ENCODE measurements at places on chromosomes 3 and 15.
A peak's percentile ranks its signal among the peaks of the same experiment; 100 is the strongest.

GRCh38 chr15:70442616-70443321 is 320.6 kb downstream of the UACA start:
- no peak for DNase-seq

GRCh38 chr15:99931703-99932603 is 198.7 kb upstream of the LYSMD4 start:
- no peak for DNase-seq

DNA sequence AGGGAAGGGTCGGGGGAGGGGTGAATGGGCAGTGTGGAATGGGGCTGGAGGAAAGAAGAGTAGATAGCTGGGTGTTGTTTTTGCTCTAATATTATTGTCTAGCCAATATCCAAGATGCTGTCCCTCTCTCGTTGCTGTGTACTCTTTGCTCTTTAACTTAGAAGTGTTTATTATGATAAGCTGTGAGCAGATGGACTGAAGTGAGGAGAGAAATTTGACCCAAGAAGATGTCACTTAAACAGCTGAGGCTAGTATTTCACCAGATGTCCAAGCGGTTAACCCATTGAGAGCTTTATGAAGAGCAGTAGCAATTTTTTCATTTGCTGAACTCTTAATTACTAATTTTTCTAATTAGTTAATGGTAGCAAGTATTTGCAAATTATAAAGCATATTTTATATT is 212.2 kb upstream of the TP63 start:
- DNase-seq = no peak

GRCh38 chr3:187773233-187774184 is 28.2 kb upstream of the BCL6 start:
- no peak for DNase-seq

GRCh38 chr15:90419738-90420406 is 31.8 kb downstream of the IQGAP1 start:
- peak; percentile 71 for DNase-seq

DNA sequence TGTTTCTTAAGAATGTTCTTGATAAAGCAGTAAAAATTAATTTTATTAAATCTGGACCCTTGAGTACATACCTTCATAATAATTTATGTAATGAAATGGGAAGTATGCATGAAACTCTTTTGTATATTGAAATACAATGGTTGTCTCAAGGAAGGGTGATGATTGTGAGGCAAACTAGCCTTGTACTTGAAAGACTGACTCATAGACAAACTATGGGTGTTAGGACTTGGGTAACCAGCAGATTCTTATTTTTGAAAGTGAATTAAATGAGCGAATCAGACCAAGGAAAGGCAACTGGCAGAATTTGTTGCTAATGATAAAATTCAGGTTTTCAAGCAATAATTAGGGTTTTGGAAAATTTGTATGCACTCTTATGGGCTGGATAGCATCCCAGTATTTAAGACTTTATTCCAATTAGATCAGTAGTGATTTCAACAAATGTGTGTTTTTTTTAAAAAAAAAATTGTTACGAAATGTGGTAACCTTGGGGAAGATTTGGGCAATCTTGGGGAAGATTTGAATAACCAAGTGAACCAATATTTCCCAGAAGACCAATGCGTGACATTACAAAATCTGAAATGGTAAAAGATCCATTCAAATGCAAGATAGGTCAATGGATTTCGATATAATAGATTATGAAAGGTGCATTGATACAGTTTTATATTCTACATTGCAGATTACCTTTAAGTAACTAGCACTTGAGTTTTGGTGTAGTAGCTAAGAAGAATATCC is 42.0 kb downstream of the ATP2C1 start:
- DNase-seq = no peak

- DNase-seq = no peak
These were observed 159.0 kb upstream of the KCNH8 start for GRCh38 chr3:18989237-18989795.

DNA sequence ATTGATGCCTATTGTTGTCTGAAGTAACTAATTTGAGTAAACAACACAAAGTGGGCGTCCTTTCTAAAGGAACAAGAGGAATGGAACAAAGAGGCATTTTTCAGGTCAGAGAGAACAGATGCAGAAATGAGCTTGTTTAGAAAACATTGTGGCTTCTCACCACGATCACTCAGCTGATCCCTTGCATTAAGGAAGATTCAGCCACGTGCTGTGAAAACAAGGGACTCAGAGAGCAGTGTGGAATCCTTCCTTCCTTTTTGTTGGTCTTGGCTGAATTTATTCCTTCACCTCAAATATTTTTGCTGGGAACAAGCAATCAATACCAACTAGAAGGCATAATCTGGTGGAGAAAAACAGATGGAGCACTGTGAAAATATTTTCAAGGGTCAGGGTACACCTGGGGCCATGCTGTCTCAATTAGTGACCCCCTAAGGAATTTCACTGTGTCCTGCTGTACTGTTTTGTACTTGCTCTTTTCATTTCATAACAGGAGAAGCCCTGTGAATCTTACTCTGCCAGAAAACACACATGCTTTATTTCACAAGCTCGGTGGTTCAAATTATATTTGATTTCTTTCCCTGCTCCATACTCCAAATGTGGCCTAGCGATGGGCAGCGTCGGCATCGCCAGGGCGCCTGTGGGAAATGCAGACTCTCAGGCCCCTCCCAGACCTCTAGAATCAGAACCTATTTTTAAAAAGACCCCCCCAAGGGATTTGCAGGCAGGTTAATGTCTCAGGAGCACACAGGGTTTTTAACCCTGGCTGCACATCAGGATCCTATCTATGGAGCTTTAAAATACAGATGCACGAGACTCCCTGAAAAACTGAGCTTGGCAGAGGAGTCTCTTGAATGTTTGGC is 11.6 kb upstream of the SLC6A20 start:
- no peak for DNase-seq

DNA sequence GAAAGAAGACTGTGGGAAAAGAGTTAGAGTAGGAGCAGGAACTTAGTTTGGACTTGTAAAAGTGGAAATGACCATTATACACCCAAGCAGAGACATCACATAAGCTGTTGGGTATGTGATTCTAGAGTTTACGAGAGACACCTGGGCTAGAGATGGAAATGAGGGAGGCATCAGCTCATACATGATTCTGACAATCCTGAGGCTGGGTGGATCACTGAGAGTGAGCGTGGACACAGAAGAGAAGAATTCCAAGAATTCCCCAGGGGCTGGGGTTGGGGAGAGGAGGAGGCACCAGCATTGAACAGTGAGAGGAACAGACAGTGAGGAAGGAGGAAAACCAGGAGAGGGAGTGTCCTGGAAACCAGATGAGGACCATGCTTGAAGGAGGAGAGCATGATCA is 113.5 kb downstream of the KCNAB1 start:
- no peak for DNase-seq

DNA sequence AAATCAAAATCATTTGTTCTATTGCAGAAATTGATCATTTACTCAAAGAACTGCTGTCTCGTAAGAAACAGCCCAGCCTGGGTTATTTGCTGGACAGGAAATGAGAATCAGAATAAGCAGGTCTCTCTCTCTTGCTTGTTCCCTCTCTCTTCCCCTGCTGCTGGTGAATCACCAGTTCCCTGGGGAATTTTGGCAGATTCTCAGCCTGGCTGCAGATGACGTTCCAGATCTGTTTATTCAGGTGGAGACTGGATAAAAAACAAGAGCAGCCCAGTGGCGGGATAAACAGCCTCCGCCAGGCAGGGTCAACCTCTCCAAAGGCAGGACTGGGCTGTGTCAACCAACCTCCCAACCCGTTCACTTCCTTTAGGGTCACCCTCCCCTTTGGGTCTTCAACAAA is 72.1 kb downstream of the LRIG1 start:
- DNase-seq = no peak

- no peak for DNase-seq
These were observed 47.1 kb upstream of the SERPINI2 start for GRCh38 chr3:167521006-167521355.

DNA sequence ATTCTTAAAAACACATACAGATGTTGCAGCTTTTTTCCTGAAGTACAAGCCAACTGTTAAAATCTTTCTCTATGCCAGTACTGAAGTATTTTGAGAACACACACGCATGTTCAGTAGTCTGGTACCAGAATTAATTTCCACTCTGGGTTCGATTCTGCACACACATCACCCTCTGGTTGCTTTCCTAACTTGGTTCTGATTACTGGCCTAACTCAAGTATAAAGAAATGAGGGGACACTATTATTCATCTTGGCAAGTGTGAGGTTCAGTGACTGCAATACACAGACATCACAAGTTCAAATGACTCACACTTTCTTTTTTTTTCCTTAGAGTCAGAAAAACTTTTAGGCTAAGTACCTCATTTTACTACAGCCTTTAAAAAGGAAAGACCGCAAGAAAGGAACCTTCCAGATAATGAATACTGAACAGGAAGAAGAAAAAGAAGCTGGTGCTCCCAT is 37.4 kb upstream of the LDHAL6B start:
- no peak for DNase-seq

DNA sequence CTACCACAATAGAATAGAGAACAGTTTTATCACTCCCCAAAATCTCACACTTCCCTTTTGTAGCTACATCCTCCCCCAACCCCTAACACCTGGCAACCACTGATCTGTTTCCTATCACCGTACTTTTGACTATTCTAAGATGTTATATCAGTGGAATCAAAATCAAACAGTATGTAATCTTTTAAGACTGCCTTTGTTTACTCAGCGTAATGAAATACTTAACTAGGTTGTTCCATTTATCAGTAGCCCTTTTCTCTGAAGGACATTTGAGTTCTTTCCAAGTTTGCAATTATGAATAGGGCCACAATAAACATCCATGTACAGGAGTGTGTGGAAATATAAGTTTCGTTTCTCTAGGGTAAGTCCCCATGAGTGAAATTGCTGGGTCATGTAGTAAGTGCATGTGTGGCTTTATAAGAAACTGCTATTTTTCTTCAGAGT is 372.3 kb downstream of the SV2B start:
- no peak for DNase-seq

GRCh38 chr3:136330900-136331299 is 80.8 kb downstream of the PCCB start:
- no peak for DNase-seq

DNA sequence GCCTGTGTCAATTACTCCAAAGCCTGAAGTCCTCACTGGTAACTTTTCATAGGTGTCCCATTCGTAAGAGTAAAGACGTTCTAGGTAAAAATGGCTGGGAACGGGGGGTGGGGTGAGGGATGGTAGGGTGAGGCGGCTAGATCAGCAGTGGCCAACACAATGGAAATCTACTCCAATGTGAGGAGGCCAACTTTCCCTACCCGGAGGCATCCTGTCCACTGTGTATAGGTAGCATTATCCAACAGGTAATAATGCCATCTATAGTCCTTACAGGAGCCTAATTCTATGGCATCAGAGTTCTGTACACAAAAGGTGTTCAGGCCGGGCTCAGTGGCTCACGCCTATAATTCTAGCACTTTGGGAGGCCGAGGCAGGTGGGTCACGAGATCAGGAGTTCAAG is 29.1 kb downstream of the HDC start:
- DNase-seq = no peak

- no peak for DNase-seq
These were observed 75.8 kb downstream of the COL8A1 start for GRCh38 chr3:99714146-99714545.

GRCh38 chr3:127981097-127981496 is 66.1 kb downstream of the KBTBD12 start:
- no peak for DNase-seq

DNA sequence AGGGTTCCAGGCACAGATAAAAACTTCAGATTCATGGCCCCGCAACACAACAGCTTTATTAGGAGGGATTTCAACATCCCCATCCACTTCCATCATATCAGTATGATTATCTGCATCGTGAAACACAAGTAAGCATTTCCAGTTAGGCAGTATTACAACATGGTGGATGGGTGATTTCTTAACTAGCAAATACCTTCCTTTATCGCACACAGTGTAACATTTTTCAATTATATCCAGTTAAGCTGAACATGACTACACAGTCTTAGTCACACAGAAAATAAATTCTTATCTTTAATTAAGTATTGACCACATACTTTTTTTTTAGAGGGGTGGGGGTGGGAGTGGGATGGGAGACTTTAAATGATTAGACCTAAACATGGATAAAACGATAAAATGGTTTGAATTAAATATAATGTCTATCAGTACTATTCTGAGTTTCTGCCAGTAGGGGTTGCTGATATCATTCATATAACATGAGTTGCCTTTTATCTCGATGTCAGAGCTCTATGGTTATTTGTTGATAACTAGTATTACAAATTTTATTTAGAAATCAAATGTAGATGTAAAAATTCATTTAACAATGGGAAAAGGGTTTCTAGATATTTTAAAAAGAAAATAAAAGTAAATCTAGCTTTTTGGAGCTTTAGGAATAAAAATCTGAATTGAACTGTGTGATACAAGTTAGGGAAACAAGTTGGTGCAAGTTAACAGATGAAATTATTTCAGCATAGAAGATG is 146.6 kb downstream of the TBL1XR1 start:
- no peak for DNase-seq

DNA sequence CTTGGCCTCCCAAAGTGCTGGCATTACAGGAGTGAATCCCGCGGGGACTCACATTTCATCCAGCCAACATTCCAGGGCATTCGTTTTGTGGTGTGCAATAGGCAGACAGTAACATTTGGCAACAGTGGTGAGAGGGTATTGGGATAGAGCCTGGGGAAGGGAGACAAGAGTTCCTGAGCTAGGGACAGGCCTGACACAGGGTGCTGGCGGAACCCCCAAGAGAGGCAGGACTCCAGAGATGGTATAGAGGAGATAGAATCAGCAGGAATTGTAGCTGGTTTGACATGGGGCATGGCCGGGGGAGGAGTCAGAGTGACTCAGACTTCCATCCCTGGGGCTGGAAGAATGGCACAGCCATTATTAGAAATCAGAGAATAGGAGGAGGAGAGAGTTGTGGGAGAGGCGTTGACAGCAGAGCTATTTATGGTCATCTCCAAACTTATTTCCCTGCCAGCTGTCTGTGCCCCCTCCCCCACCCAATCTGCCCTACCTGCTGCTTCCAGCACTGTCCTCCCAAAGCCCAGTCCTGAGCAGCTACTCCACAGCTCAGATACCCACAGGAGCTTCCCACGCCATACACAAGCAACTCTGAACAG is 4.4 kb upstream of the IDH2 start:
- DNase-seq = no peak

DNA sequence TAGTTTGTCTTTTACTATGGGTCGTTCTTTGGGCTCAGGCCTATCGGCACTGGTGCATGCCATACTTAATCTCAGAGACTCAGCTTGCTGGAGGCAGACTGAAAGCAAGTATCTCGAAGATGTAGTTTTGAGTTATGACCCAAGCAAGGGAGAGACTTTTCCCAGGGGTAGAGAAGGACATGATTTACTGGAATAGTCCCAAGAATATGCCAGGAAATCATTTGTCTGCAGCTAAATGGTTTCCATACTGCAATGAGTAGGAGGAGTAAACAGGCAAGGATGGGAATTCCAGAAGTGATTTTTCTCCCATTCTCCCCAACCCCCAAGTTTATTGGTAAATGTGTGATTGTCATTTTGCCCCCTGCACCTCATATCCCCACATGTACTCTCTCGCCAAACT is 35.4 kb upstream of the LACTB start:
- DNase-seq = no peak

DNA sequence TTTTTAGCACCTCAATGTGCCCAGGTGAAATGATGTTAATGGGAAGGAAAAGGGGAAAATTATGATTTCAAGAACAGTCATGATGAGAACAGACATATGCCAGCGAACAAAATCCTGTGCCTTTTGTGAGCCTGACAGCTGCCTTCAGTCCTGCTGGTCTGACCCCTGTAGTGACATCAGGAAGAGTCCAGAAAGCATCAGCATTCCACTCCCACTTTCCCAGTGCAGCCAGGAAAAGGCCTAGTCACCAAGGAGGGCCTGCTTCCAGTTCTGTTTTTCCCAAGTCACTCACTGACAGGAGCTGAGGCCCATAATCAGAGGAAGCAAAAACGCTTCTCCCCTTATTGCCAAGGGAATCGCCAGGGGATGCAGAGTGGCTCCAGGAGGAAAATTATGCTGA is 218.4 kb downstream of the ABHD5 start:
- no peak for DNase-seq
